Stimulated activated CD8-positive, alpha-beta memory T cell treated with anti-CD3 and anti-CD28 coated beads, Interleukin-7, amount 100 ng/mL, for 1 hour (primary cell): ENCODE measurements at places on chromosomes 11 and 22.

DNA sequence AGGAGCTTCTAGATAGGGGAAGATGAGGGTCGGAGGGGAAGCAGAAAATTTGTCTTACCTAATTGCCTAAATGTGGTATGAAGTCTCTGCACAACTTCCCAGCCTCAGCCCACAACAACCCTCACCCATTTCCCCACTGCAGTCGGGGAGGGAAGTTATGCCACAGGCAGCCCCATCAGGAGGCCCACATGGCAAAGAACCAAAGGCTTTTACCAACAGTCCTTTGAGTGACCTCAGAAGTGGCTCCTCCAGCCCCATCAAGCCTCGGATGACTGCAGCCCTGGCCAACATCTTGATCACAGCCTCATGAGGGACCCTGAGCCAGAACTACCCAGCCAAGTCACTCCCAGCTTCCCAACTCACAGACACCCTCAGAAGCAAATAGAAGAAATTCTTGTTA, 54.8 kb downstream of the CHST1 start:
- no peak for DNase-seq

DNA sequence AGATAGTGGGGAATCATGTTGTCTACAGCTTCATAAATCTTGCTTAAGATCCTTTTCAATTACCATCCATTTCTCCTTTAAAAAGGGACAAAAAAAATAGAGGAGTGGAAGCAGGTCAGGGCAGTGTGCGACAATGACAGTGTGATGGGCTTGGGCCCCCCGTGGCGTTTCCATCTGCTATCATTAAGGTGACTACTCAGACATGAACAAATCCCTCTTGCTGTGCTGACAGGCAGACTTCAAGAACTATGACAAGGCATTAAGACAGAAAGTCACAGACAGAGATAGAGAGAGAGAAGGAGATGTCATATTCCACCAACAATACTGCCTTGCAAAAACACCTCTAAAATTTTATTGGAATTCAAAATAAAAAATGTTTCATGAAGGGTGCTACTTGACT, 263.2 kb downstream of the DCDC1 start:
- no peak for DNase-seq

DNA sequence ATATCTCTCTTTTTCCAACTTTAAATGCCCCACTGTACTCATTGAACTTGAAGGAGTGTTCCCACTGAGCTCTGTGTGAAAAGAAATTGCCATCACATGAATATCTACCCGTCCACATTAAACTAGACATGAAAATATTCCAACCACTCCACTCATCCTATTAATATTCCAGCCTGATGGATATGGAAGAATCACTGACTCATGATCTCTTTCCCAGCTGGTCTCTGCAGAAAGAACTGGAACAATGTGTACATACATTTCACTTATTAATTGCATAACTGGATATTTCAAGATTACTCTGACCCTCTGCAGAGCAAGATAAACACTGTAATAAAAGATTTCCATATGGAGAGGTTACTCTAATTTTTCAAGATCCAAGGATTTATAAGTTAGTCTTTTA, 711.1 kb upstream of the LRRC4C start:
- DNase-seq: no peak

DNA sequence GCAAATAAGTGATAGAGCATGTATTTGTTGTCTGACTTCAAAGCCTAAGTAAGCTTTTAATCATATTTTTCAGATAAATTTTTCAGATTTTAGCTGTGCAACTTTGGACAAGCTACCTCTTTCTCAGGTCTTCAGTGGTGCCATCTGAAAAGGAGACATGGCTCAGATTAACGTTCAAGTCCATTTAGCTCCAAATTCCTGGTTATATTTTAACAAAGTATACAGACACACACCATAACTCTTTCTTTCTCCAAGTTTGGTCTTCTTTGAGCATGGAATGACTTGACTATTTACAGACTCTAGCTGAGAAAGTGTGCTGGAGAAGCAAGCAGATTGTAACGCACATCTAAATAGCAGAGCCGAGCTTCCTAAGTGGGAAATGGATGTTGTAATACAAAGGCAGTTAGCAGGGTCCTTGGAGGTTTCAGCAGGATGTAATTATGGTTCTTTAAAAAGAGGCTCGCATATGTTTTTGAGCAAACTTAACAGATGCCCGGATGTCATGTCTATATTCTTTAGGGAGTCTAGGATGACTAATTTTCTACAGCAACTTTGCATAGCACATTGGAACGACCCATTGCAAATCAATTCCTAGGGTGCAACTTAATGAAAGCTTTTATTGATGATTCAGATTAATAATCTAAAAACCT, 128.1 kb upstream of the E2F8 start:
- DNase-seq: no peak

DNA sequence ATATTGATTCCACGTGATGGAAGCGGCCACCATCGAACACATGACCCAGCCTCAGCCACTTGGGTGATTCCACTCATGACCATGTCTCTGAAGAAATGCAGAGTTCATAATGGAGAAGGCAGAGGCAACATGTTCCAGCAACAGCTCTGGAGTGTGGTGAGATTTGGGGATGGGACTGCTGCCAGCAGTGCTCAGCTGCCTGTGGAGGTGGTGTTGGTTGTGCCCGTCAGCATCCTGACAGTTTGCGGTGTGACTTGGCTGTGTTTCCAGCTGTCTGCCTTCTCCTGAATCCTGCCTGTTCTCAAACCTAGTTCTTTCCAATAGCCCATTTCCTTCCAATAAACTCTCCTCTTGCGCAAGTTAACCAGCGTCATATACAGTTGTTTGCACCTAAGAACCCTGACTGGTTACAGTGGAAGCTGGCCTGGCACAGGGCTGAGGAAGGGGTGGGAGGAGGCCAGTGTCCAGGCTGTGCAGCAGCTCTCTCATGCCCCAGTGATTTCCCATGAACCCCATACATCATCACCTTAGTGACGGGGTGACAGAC, 22.0 kb upstream of the OR8B8 start:
- DNase-seq: no peak

GRCh38 chr11:125952559-125952958, 6.7 kb downstream of the VSIG10L2 start:
- DNase-seq: no peak

- DNase-seq: no peak
These were observed 402.8 kb downstream of the NXPE2 start for GRCh38 chr11:115080923-115081680.

- no peak for DNase-seq
These were observed 84.8 kb downstream of the ADAMTS15 start for GRCh38 chr11:130533113-130533798.

- no peak for DNase-seq
These were observed 1228.8 kb upstream of the TENM4 start for GRCh38 chr11:80669620-80670019.

DNA sequence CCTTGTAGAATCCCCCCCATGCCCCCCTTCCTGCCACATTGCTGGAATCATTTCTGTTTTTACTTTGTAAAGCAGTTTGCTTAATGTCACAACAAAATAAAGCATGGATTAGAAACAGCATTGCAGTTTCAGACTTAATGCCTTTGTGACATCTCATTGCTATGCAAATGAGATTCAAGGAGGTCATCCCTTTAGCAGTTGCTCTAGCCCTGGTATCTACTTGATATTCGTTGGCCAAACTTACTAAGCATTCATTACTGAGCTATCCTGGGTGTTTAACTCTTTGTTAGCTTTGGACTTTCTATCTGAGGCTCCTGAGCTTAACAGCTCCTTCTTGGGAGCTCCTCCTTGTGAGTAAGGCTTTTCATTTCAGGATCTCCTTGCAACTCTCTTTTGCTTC, 16.3 kb downstream of the FAT3 start:
- DNase-seq: no peak

GRCh38 chr11:58900479-58901420, 38.5 kb upstream of the GLYATL1 start:
- no peak for DNase-seq

DNA sequence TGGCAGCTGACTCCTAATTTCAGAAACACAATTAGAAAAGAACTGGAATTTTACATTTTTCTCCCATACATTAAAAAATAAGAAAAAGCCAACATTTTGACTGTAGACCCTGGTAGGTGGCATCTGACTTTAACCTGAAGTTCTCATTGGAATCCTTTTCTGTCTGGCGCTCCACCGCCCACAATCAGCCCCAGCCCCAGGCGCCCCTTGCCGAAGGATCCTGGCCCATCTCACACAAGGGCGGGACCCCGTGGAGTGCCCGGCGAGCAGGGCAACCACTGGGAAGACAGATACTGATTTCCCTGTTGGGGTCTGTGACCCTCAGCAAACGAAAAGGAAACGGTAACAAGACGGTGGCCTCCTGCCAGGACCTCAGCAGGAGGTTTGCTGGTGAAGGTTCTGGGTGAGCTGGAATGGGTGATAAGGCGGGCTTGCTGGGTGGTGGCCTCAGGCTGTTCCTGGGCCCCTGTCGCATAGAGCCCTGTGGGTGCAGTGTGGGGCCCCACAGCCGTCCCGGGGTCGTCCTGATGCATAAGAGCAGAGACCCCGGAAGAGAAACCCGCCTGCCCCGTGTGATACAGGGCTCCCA, 15.7 kb downstream of the TSPO start:
- no peak for DNase-seq

DNA sequence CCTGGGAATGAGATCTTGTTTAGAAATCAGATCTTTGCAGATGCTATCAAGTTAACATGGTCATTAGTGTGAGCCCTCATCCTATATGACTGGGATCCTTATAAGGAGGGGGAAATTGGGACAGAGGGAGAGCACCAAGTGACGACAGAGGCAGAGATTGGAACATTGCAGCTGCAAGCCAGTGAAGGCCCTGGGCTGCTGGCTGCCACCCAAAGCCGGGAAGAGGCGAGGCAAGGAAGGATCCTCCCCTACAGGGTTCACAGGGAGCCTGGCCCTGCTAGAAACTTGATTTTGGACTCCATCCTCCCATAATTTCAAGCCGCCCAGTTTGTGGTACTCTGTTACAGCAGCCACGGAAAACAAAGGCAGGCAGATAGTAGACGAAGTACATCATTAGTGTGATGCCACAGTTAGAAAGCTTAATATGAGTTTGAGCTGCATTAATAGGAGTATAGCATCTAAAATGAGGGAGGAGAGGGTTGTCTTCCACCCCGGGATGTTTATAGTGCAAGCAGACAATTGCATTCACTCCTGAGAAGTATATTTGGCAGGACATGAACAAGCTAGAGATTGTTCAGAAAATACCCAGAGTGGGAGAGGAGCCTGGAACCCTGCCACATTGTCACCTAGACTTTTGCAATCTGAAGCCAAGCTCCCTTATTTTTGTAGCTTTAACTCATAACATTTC, 56.8 kb upstream of the CLMP start:
- no peak for DNase-seq
